Activated T-helper 2 cell treated with anti-CD3 and anti-CD28 coated beads, Interferon-gamma antibody, Interleukin-2, Interleukin-4, amounts not matched to agents 10 μg/mL and 5 μg/mL and 100 μg/mL, durations not matched to agents 14 hours and 24 hours and 36 hours (primary cell): ENCODE measurements at places on chromosomes 2 and 18. TPM values are rescaled to one million over a fixed set of nuclear protein-coding genes. Genes with fewer than 3 reads are reported as not detected.

DNA sequence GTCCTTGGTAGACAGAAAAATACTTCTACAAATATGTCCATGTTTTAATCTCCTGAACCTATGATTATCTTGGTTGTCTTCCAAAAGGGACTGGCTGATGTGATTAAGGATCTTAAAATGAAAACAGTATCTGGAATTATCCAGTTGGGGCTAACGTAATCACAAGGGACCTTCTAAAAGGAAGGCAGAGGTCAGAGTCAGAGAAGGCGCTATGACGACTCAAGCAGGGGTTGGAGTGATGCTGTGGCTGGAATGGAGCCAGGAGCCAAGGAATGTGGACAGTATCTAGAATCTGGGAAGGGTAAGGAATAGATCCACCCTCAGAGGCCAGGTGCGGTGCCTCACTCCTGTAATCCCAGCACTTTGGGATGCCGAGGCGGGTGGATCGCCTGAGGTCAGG is 4.2 kb upstream of the USP14 start:
- DNase-seq: no peak

GRCh38 chr2:174397773-174398172 is 2.2 kb downstream of the SCRN3 start:
- DNase-seq: no peak

- no peak for DNase-seq
These were observed 453.7 kb downstream of the SLC4A3 start for GRCh38 chr2:220081171-220081570.

DNA sequence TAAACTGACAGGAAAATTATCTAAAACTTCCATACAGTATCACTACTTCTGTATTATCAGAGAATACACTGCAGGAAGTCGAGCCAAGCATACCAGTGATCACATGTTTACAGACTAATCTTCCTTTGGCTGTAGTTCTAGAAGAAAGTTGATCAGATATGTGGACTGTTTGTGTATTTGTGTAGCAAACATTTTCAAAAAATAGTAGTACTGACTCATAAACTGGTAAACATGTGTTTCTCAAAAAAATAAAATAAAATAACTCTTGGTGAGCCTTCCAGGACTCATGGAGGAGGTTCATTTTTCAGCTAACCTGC is 148.9 kb upstream of the SLC39A10 start:
- DNase-seq: no peak

The ALPG gene
- total RNA-seq: not detected in 2 replicates

- DNase-seq: no peak
These were observed 397.7 kb downstream of the TRIB2 start for GRCh38 chr2:13114391-13114790.

GRCh38 chr2:27353762-27354596 is 2.6 kb downstream of the GTF3C2 start:
- no peak for DNase-seq

- no peak for DNase-seq
These were observed 79.0 kb downstream of the COLEC12 start for GRCh38 chr18:421247-422155.

DNA sequence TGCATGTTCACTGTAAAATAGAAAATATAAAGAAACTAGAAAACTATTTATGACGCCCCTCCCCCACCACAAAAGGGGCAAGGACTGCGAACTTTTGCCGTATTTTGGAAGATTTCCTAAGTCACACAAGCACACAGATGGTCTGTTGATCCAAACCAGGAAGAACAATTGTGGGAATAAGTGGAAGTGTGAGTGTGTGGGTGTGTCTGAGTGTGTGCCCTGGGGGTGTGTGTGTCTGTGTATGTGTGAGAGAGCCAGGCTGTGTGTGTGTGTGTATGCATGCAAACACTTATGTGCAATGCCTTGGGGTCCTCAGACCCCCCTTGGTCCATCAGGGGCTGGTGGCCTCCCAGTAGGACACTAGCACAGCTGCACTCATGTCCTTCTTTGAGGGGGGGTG is 43.1 kb downstream of the HPCAL1 start:
- no peak for DNase-seq

- DNase-seq: no peak
These were observed 118.5 kb upstream of the ZFP36L2 start for GRCh38 chr2:43344868-43345373.

DNA sequence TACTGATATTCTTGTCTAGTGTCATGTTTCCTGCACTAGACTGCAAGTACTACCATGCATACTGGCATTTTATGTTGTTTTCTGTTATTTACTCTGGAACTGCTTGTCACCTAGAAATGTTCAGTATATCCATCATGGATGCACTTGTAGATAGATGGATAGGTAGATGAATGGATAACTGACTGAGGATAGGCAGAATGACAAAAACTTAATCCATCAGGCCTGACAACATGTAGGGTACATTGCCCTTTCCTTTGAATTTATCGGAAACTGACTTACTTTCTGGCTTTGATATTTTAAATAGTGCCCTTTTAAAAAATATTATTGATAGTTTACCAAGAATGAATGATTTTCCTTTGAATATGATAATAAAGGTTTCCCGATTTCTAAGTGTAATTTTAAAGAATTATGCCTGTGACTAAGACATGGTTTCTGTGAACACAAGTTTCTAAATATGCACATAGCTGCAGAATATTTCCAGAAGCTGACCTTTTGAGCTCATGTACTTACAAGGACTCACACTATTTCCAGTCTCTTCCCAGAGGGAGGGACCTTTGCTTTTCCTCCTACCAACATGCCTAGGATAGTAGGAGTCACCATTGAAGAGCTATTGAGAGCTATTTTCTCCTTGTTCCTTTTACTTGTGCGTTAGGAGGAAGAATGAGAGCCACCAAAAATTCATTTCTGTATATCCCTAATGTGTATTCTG is 81.3 kb downstream of the ANKRD12 start:
- DNase-seq: no peak

The TLX2 gene
- total RNA-seq: 0.82 and 0.92 TPM in 2 replicates

The CFAP53 gene
- 0.25 and 0.51 TPM in 2 replicates for total RNA-seq

The LGALSL gene
- 2.6 and 3.3 TPM in 2 replicates for total RNA-seq

- no peak for DNase-seq
These were observed 117.9 kb downstream of the CDC42EP3 start for GRCh38 chr2:37553411-37554154.

The ATOH8 gene
- total RNA-seq: 0.07 and 0.11 TPM in 2 replicates

GRCh38 chr2:130824492-130825061 is 12.1 kb upstream of the ARHGEF4 start:
- peak; percentile 71 for DNase-seq

DNA sequence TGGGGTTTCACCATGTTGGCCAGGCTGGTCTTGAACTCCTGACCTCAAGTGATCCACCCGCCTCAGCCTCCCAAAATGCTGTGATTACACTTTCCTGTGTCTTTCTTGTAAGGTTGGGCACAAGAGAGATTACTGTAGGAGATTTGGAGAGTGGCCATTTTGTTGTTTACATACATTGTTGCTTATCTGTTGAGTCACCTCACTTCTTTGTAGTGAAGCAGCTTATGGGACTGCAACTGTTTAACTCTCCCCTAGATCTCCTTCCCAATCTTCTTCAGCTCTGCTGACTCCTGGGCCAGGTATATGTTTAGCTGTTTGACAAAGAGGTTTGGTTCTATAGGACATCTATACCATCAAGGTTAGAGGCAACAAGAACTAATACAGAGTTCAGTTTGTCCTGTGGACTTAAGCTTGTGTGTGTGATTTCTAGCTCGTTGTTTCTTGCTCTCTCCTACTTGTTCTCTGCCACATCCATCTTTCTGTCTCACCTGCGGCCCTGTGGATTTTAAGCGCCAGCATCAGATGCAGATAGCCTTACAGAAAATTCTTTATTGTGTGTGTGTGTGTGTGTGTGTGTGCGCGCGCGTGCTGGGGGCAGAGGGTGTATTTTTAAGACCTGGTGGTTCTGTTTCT is 95.4 kb downstream of the HAUS1 start:
- no peak for DNase-seq

The HNMT gene
- not detected in 2 replicates for total RNA-seq

DNA sequence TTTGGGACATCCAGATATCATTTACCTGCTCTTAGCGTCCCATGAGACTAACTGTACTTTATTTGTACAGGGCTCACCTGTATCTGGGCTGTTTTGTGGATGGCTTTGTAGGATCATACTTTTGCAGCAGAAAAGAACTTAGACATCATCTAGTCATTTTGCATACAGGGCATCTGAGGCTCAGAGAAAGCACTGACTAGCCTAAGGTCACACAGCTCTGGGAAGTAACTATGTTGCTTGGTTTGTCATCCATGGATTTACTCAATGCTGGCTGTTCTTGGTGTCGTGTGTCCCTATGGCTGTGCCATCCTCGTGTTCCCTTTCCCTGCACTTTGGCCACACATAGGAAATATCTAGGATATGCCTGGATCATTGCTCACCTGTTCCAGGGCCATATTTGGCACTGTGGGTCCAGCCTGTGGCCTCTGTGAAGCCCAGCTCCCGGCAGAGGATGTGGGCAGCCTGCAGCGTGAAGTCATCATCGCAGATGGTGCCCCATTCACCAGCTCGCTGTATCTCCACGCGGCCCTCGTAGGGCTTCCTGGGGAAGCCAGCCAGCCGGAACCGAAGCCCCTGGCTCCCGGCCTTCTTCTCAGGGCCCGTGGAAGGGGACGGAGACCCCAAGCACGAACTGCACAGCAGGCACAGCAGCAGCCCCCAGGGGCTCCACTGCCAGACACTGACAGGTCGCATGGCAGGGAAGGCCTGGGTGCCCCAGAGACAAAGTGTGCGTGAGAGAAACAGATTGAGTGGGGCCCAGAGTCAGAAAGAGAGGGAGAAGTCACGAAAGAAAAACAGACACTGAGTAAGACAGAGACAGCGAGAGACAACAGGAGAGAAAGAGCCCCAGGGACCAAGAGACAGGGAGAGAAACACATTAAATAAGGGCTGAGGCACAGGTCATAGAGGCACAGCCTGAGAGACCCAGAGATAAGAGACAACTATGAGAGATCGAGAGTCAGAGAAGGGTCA is 1.5 kb downstream of the LOXL3 start:
- no peak for DNase-seq

GRCh38 chr18:78319264-78319663 is 660.4 kb upstream of the SALL3 start:
- DNase-seq: no peak

DNA sequence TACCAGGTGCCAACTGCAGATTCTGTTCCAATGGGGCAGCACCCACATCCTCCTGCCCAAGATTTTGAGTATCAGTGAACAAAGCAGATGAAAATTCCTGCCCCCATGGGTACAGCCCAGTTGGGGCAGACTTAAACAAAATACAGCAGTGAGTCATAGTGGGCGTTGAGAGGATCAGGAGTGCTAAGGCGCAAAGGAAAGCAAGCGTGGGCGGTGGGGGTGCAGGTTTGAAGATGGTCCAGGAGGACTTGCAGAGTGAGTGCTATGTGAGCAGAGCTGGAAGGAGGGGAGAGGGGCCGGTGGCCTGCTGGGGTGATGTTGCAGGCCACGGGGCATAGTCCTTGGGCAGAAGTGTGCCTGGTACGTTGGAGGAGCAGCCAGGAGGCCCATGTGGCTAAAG is 24.7 kb downstream of the STEAP3 start:
- DNase-seq: no peak

DNA sequence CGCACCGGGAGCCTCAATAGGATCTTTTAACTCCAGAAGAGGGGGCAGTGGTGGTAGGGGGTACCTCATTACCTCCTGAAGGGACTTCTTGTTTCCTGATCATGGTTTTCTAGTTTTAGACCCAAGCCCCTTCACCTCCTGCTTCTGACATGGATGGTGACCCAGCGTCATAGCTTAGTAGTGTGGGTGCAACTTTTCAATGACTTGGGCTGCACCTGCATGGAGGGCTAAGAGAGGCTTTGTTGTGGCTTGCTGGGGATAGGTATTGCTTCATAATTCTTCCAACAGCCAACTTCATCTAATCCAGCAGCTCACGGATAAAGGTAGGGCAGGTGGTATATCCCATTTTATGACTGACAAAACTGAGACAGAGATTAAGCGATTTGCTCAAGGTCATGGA is 3.0 kb downstream of the SLC1A4 start:
- no peak for DNase-seq

The AMER3 gene
- not detected in 2 replicates for total RNA-seq

DNA sequence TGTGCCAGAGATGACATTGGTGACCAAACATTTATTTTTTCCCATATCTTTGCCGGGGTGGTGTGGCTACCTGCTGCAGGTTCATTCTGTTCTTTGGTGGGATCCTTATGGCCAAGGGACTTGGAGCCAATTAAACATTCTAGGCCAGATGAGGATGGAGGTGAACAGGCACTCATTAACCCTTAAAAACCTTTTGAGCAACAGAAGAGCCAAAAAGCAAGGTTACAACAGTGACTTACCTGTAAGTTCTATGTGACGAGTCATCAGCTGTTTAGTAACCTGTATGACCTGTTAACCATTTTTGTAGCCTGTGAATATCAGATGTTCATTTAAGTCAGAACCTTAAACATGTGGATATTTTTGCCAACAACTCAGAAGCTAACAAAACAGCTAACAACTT is 105.6 kb downstream of the XRCC5 start:
- no peak for DNase-seq

GRCh38 chr2:121705390-121705789 is 31.3 kb downstream of the NIFK start:
- DNase-seq: no peak

DNA sequence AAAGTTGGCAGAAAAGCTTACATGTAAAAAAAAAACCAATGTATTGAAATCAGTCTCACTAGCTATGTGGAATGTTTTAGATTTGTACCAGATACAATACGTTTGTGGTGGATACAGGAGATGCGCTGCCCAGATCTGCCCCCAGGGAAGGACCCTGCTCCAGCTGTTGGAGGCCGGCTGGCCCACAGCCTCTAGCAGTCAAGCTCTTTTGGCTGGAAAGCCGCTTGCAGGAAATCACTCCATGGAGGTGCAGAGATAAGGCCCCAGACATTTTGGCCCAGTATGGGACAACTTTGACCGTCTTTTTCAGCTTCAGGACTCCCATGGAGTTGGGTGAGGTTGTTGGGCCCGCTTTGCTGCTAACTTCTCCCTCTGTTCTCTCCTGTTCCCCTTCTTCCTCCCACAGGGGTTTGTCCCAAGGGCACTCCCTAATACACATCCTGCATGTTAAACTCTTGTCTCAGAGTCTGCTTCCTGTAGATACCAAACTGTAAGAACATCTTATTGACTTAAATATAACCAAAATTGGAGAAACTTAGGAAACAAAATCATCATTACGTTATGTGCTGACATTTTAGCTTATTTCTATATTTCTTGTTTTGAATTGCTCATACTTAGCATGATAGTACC is 1.7 kb upstream of the QPCT start:
- DNase-seq: no peak

DNA sequence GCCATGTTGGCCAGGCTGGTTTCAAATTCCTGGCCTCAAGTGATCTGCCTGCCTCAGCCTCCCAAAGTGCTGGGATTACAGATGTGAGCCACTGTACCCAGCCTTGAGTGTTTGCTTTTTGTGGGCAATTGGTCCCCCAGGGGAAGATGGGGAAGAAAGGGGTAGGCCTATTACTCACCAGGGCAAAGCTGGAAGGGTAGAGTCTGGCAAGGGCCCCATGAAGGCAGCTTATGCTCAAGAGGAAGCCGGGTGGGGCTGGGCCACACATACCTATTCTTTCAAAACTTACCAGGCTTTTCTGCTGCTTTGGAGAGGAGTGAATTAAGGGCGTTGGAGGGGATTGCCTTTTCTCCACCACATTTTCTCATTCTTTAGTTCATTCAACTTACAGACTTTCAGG is 24.5 kb upstream of the CD28 start:
- no peak for DNase-seq

- DNase-seq: no peak
These were observed 67.8 kb downstream of the NXPH2 start for GRCh38 chr2:138712212-138712979.
